ENCODE measurements at places on chromosomes 2 and 18.

DNA sequence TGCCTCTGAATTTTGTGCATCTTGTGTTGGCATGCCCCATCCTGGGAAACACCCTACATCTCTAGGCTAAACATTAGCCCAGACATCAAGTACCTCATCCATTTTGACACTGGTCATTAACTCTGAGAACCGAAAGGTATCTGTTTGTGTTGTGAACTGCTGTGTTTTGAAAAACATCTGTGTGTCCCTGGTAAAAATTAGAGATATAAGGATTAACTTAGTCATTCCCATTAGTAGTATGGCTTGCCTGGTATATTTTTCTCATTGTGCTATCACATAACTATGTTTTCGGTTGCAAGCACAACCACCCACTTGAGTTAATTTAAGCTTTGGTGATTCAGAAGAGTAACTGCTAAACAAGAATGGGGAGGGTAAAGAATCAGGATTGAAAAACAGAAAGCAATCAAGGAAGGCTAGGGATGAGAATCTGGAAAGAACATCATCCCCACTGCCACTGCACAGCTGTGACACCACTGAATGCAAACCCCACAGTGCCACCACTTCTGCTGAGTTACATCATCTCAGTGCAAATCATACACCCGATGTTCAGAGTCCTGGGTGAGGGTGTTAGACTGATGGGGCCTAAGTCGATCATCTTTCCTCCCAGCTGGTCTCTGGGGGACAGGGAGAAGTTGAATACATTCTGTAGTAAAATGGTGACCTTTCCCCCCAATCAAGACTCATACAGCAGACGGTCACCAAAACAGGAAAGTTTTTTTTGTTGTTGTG is 234.0 kb downstream of the EPHA4 start:
- no peak for DNase-seq

DNA sequence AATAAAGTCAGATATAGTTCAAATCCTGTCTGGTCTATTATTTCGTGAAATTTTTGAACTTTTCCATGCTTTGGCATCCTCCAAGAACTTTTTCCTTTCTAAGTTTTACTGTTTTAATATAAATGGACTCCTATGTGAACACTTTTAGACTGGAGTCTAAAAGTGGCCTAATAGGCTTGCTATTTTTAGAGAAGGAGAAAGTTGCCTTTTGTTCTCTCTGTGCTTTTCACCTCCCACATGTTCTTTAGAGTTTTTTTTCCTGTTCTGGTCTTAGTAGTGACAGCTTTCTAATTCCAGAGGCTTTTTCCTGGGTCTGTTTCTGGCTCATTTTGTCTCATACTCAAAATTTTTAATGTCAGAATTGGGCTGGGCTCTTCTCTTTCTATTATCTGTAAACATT is 72.2 kb downstream of the ADAM23 start:
- no peak for DNase-seq

DNA sequence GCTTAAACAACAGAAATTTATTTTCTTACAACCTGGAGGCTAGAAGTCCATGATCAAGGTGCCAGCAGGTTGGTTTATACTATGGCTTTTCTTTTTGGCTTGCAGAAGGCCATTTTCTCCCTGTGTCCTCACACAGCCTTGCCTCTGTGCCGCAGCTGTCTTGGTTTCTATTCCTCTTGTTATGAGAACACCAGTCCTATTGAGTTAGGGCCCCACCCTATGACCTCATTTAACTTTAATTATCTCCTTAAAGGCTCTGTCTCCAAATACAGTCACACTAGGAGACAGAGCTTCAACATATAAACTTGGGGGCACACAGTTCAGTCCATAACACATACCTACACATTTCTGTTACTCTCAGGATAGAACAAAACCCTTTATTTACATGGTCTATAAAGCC is 17.3 kb upstream of the RHOB start:
- peak; percentile 70 for DNase-seq

DNA sequence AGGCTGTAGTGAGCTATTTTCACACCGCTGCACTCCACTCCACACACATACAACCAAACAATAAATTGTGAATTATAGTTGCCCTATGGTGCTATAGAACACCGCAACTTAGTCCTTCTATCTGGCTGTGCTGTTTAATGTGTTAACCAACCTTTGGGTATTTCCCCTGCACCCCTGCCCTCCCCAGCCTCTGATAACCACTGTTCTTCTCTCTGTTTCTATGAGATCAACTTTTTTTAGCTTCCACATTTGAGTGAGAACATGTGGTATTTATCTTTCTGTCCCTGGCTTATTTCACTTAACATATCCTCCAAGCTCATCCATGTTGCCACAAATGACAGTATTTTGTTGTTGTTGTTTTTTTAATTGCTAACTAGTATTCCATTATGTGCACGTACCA is 32.5 kb downstream of the TET3 start:
- DNase-seq: no peak

DNA sequence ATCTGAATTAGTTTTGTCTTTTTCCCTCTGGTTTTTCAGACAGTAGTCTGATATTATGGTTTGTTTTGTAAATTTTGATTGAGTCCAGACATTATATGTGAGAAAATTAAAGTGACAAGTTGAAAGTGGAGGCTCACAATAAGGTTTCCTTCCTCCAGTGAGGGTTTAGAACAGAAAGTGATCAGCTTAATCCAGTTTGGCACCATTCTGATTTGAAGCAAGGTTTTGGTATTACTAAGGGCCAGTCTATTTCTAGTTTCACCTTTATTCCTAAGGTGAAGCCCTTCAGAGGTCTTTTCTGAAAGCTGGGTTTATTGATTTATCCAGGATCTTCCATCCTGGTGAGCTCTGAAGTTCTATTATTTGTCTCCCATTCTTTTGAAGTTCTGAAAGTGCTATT is 68.7 kb downstream of the CDC42EP3 start:
- no peak for DNase-seq

DNA sequence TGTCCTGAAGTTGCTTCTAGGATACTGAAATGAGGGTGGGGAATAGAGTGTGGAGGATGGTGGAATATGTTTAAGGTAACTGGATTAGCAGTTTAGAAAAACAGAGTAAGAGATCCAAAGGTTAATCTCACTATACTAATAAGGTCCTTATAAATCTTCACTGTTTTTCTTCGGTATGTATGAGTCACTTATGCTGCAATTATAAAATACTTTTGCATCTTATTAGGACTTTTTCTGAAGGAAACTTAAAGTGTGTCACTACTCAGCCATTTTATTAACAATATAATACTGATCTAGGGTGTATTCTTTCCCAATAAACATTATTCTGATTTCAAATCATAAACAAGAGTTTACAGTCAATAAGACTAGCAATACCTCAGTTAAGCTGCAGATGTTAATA is 182.3 kb downstream of the ZNF521 start:
- no peak for DNase-seq

DNA sequence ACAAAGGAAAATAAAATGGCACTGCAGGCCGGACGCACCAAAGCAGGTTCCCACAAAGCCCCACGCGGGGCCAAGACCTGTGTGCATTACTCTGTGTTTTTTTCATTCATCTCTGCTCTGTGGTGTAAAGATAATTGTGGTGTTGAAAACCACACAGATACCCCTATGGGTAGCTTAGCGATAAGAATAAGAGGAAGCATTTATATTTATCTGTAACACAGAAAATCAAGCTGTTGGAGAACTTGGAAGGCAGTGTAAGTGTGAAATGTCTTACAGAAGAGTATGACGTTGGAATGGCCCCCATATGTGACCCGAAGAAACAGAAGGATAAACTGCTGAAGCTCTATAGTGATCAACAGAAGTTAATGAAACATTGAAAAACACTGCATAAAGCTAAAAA is 20.3 kb upstream of the MARCO start:
- no peak for DNase-seq

DNA sequence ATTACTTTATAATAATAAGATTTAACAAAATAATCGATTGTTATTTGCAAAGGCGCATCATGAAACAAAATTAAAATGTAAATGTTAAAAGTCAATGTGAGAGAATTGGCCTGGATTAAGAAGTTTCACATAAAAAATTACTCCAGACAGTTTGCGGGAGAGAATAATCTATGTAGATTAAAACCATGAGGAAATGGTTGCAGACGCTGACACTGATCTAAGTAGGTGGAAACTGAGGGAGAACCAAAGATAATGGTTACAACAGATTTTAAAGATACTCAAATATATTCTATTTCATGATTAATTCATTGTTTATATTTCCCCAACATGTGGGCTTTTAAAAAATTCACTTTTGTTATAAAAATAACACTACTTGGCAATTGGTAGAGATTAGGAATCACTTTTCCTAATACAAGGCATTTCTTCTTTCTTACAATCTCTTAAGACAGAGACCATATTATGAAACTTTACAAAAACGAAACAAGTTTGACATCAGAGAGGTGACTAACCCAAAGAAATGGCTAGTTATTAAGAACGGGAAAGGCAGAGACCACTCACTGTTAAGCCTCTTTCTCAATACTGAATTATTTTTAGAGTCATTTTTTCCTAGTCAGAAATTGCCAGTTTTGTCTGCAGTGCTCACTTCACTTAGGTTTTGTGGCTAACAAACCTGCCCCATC is 1.6 kb downstream of the KANSL1L start:
- peak; percentile 66 for DNase-seq

- DNase-seq: no peak
Observed at GRCh38 chr2:125491663-125492062, 1164.3 kb upstream of the GYPC start.

DNA sequence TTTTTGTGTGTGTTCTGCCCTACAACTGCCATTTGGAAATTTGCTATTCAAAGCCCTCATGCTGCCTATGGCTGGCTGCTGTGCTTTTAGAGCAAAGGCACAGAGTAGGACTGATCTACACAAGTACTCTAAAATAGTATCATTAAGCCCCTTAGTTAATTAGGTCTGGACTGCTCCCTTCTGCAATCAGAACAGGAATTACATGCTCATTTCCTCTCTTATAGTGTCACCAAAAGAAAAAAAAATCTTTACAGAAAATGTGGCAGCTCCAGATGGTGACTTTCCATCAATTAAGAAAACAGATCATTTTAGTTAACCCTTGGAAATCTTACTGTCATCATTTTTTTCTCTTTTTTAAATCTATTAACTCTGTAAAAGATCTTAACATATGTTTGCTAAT is 337.5 kb downstream of the RIT2 start:
- no peak for DNase-seq

DNA sequence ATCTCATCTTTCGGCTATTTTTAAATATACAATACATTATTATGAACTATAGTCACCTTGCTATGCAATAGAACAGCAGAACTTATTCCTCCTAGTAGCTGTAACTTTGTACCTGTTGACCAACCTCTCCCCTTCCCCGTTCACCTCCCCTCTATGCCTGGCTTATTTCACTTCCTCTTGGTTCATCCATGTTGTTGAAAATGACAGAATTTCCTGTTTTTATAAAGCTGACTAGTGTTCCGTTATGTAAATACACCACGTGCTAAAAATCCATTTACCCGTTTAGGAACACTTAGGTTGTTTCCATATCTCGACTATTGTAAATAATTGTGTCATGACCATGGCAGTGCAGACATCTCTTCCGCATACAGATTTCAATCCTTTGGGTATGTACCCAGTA is 10.3 kb downstream of the ALPI start:
- no peak for DNase-seq

DNA sequence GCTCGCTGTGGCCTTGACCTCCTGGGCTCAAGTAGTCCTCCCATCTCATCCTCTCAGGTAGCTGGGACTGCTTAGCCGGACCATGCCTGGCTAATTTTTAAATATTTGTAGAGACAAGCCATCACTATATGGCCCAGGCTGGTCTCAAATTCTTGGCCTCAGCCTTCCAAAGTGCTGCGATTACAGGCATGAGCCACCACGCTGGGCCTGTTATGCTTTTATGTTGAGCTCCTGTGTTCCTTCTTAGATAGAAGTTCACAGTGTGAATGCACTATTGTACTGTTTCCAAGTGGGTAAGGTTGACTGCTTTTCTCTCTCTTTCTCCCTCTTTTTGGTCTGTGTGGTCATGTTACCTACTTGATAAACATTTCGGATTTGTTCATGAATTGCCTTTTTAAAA is 61.9 kb downstream of the SMCHD1 start:
- no peak for DNase-seq

DNA sequence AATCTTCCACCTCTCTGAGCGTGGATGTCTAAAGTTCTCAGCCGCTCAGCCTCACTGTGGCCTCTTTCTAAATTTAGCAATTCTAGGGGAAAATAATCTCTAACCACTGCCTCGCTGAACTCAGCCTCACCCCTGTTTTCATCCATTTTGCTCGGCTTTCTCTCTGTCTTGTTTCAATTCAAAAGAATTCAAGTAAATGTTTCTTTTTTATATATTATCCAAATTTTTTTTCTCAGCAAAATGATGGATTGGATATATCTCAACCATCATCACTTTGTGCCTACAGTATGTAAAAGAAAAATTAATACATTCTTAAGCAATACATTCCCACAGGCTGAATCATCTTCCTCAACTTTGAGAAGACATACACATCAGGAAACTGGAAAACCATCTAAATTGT is 24.0 kb upstream of the GALNT5 start:
- peak; percentile 58 for DNase-seq

- DNase-seq: no peak
Observed at GRCh38 chr2:49901202-49902065, 747.1 kb upstream of the FSHR start.

DNA sequence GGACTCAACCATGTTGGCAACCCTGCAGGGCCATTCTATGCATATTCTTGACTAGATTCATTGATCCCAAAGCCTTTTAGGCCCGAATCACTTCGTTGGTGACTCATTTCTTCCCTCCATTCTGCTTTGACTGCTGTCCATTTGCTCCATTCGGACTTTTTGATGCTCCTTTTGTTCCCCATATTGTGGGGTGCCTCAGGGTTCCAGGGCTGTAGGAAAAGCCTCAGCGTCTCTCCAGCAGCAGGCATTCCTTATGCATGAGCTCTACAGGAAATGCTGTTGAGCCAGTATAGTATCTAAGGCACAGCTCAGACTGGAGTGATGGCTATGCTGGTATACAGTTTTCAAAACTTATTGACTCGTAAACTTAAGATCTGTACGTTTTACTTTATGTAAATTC is 292.6 kb downstream of the PRKCE start:
- DNase-seq: peak; percentile 31

DNA sequence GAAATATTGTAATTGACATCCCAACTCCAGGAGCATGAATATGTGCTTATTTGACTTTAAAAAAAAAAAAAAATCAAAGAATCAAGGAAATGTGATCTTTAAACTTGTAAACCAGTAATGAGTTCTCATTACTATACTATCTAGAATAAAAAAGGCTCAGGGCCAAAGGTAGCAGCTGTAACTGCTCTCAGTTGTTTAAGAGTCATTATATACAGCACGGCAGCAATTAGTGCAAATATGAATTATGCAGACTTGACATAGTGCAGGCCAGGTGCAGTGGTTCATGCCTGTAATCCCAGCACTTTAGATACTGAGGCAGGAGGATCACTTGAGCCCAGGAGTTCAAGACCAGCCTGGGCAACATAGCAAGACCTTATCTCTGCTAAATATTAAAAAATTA is 125.7 kb upstream of the TTC39C start:
- no peak for DNase-seq
